ENCODE measurements at places on chromosomes 3 and 15.

DNA sequence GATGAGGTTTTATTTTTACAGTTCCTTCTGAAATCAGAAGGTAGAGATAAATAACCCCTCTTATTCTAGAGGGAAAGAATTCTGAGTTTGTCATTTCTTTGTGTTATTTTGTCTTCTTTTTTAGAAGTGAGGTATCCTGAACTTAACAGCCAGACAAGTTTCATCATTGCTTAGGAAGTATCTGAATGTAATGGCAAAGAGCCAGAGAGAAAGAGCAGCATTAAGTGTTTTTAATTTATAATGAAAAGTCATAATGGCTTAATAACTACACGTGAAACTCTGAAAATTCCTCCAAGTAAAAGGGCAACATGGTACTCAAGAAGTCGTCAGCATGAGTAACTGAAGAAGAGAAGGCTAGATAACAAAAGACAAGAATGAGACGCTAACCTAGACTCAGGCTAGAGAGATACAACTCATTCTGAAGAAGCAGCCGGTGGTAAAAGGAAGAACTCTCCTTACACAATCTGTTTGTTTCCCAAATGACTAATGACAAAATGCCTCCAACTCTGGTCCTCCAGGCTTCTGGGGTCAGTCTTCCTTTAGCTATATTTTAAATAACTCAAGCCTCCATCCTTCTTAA is 116.2 kb upstream of the NECTIN3 start:
- DNase-seq, result no peak

DNA sequence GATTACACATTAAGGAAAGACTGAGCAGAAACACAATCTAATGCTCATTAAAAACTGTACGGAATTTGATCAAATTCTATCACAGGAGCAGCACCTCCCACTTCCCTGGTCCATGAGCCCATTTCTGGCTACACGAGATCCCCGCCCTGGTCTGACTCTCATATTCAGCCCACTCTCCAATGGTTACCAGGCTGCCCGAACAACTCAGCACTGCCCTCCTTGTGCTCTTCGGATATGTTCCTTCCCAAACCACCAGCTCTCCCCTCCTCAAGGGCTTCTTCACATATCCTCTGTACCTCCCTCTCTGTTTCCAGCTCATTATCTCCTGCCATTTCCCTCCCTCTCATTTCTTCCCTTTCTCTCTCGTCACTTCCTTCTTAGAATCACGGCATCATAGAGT is 180.5 kb downstream of the RSL24D1 start:
- no peak for DNase-seq

- DNase-seq, result no peak
Measured at GRCh38 chr3:53890726-53891475, 758 bp downstream of the SELENOK start.

DNA sequence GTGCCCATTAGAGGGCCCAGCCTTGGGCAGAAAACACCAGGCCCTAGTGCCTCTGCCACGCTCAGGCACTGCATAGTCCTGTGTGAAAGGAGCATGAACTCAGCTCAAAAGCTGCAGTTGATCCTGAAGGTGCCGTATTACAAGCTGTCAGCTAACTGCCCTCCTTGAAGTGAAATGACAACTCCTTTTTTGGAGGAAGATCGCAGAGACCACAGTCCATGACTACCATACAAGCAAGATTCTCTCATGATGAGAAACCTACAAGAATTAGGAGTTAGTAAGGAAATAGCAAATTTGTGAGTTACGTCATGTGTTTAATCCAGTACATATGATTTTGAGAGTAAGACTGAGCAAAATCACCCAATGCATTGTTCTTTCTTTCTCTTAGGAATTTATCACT is 513.9 kb upstream of the NR2F2 start:
- DNase-seq, result no peak

- DNase-seq, result no peak
Measured at GRCh38 chr15:63287109-63287508, 9.7 kb downstream of the APH1B start.

DNA sequence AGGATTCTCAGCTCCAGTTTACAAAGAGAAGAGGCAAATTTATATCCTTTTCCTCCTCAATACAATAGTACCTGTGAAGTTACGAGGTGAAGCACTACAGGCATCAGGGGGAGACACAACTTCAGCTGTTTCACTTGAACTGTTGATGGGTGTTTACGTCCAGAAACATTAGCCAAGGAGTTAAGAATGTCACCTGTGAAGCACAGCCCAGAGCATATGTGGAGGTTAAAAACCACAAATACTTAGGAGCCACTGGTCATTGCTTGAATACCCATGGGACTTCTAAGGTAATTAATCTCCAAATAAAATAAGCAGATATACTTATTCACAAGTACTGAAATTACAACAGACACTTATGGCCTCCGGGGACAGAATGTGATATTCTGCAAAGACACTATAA is 246.5 kb downstream of the ULK4 start:
- DNase-seq, result no peak

GRCh38 chr3:24512564-24513197 is 18.0 kb upstream of the THRB start:
- DNase-seq, result no peak

DNA sequence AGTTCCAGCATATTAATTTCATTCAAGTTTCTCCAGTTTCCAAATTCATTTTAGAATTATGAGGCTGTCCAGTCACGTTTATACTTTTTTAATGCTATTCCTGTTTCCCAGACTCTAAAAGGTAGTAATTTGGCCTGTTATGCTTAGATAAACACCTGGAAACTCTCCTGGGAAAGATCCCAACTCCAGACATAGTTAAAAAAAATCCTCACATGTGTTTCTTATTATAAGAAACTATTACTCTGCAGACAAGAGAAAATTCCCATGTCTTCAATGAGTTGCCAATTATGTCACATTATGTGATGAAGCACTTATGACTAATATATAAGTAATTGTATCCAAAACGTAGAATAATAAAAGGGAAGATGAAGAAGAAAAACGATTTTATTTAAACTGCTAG is 137.1 kb upstream of the TMC3 start:
- no peak for DNase-seq
